Natural killer cell (primary cell): ENCODE measurements at places on chromosomes 1 and 21. TPM values are rescaled to one million over a fixed set of nuclear protein-coding genes. Genes with fewer than 3 reads are reported as not detected.

The TUT4 gene
- 156 TPM for total RNA-seq

The PCNX2 gene
- 16.0 TPM for total RNA-seq

The RPS6KA1 gene
- total RNA-seq: 191 TPM

The OR10J1 gene
- total RNA-seq: not detected

The QSOX1 gene
- 31.0 TPM for total RNA-seq

The HTR1D gene
- total RNA-seq: not detected

The KPRP gene
- total RNA-seq: not detected

The NUDT4B gene
- total RNA-seq: not detected

The FOXD3 gene
- total RNA-seq: not detected

The COL6A1 gene
- total RNA-seq: 5.2 TPM

The RHBDL2 gene
- not detected for total RNA-seq

The B4GALT2 gene
- 5.5 TPM for total RNA-seq

The SFPQ gene
- total RNA-seq: 492 TPM

The PHGDH gene
- 6.6 TPM for total RNA-seq

The TRIM62 gene
- total RNA-seq: 23.2 TPM

The L1TD1 gene
- 0.35 TPM for total RNA-seq

The TNNI3K gene
- 0.72 TPM for total RNA-seq

The FCGR2B gene
- total RNA-seq: 17.0 TPM

The DMBX1 gene
- total RNA-seq: not detected

The GJA5 gene
- not detected for total RNA-seq

The KRTAP19-3 gene
- total RNA-seq: not detected

The KCNT2 gene
- total RNA-seq: not detected

The HPCAL4 gene
- 0.78 TPM for total RNA-seq

The UMODL1 gene
- total RNA-seq: 0.28 TPM

The LINGO4 gene
- total RNA-seq: not detected

The VSIG8 gene
- not detected for total RNA-seq

The LEFTY2 gene
- total RNA-seq: not detected

The ITLN2 gene
- total RNA-seq: not detected

The SFN gene
- 0.66 TPM for total RNA-seq

The PRELP gene
- total RNA-seq: not detected

The C1QB gene
- total RNA-seq: 1.3 TPM

The SLAMF8 gene
- total RNA-seq: 0.64 TPM

The LIN28A gene
- not detected for total RNA-seq

The OLFML2B gene
- total RNA-seq: not detected
